Gastroesophageal sphincter (tissue), 4 donors: ENCODE measurements at places on chromosomes 2 and 18.
A peak's percentile ranks its signal among the peaks of the same experiment; 100 is the strongest.

GRCh38 chr2:238786379-238786778 is 61.5 kb upstream of the TWIST2 start:
- no peak overlapping the region for H3K4me3 ChIP-seq
- peaks cover 17% of the 10 kb centered on the region for H3K4me1 ChIP-seq
- H3K27ac ChIP-seq: no peak overlapping the region
- H3K27me3 ChIP-seq: no peaks in the 10 kb centered on the region
- no peak for ATAC-seq

DNA sequence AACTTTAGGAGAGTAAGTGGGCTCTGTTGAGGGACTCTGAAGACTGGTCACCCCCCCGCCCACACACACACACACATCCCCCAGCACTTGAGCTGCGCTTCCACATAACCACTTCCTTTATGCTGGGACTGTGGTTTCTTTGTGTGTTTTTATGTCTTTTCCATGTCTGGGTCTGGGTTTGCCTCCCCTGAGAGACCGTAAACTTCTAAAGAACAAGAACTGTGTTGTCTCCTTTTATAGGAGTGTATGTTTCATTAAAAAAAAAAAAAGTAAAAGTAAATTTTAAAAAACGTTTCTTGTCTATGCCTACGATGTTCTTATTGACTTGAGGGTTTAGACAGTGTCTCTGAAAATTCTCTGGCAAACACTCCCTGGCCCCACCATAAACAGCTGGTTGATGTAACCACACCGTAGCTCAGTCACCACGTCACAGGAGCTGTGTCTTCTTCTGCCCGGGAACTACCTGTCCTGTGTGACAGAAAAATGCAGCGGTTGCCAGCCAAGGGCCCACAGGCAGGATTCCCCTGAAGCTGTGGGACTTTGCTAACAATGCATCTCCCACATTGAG is 68.0 kb downstream of the KLHL29 start:
- H3K36me3 ChIP-seq: no peaks in the 10 kb centered on the region
- H3K4me1 ChIP-seq: peaks cover 11% of the 10 kb centered on the region
- no peak overlapping the region for H3K4me3 ChIP-seq
- H3K27ac ChIP-seq: peak overlapping the region; percentile 86
- ATAC-seq: peak; percentile 59

DNA sequence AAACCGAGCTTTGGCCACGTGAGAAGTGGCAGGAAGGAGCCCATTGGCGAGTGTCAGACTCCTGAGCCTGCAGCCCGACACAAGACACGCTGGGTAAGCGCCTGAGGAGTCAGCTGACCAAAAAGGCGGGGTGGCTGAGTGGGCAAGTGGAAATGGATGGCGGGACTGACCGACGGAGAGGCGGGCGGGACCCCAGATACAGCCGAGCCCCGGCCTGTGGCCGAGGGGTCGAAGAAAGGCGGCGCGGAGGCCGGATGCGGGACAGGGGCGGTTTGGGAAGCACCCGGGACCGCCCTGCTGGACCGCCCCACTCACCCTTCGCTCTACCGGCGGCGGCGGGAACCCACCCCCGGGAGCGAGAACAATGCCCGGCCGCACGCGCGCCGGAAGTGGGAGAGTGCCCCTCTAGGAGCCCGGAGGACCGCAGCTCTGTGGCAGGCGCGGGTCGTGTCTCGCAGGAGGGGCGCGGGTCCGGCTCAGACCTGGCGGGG is 22.8 kb downstream of the ZSCAN30 start:
- peak; percentile 96 for ATAC-seq
- no peaks in the 10 kb centered on the region for H3K4me1 ChIP-seq
- peak overlapping the region; percentile 92 for H3K27ac ChIP-seq
- H3K36me3 ChIP-seq: peaks cover 19% of the 10 kb centered on the region

GRCh38 chr2:202110491-202110890 is 37.4 kb downstream of the KIAA2012 start:
- ATAC-seq: no peak
- peaks cover 7% of the 10 kb centered on the region for H3K4me1 ChIP-seq
- no peak overlapping the region for H3K4me3 ChIP-seq

DNA sequence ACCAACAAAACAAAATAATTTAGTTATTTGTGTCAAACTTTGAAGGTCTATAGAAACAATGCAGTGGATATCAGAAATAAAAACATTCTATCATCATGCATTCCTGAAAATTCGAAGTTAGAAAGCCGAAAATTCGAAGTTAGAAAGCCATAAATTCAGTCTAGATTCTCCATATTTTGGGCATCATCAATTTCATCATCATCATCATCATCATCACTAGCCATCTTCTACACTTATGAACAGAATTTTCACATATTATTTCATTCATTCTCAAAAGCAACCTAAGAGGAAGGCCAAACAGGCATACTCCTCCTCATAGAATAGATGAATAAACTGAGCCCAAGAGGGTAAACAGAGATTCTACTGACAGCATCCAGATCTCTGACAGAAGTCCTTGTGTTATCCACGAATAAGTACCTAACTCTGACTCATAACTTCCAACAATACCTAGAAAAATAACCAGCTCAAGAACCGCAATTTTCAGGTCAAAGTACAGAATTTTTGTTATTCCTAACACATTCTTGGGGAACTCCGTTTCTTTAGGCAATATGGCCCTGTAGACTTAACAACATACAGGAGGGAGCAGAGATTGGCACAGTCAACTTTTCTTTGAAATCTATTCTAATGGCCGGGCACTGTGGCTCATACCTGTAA is 84.7 kb downstream of the TCF4 start:
- ATAC-seq: no peak
- H3K4me1 ChIP-seq: no peaks in the 10 kb centered on the region
- H3K27ac ChIP-seq: no peak overlapping the region
- no peaks in the 10 kb centered on the region for H3K27me3 ChIP-seq

- H3K4me3 ChIP-seq: no peak overlapping the region
- H3K36me3 ChIP-seq: no peaks in the 10 kb centered on the region
- H3K4me1 ChIP-seq: no peaks in the 10 kb centered on the region
These were observed 192.2 kb downstream of the PLCL1 start for GRCh38 chr2:197996583-197996982.

GRCh38 chr18:11995445-11996189 is 14.3 kb downstream of the IMPA2 start:
- H3K36me3 ChIP-seq: no peaks in the 10 kb centered on the region
- no peaks in the 10 kb centered on the region for H3K4me1 ChIP-seq
- no peak overlapping the region for H3K4me3 ChIP-seq
- ATAC-seq: peak; percentile 73
- peak overlapping the region; percentile 76 for H3K27ac ChIP-seq
- no peaks in the 10 kb centered on the region for H3K27me3 ChIP-seq

- no peaks in the 10 kb centered on the region for H3K27me3 ChIP-seq
- no peak for ATAC-seq
- no peak overlapping the region for H3K4me3 ChIP-seq
- no peak overlapping the region for H3K27ac ChIP-seq
- no peaks in the 10 kb centered on the region for H3K4me1 ChIP-seq
These were observed 537.5 kb downstream of the MBD2 start for GRCh38 chr18:53686965-53687364.

DNA sequence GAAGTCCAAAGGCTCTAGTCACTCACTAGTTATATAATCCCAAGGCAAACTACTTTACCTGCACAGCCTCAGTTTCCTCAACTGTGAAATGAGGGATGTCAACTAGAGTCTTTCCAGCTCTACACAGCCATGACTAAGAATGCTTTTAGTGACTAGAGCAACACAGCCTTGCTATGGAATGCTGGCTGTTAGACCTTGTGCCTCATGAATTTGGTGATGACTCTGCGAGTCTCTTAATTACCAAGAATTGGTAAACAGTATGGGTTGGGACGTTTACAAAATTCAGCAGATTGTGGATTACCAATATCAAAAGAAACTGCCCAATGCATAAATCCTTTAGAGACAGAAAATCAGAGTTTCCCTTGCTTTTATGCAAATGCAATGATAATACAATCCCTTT is 163.7 kb downstream of the ASXL3 start:
- no peak for ATAC-seq
- no peaks in the 10 kb centered on the region for H3K27me3 ChIP-seq
- no peaks in the 10 kb centered on the region for H3K4me1 ChIP-seq
- H3K36me3 ChIP-seq: no peaks in the 10 kb centered on the region

DNA sequence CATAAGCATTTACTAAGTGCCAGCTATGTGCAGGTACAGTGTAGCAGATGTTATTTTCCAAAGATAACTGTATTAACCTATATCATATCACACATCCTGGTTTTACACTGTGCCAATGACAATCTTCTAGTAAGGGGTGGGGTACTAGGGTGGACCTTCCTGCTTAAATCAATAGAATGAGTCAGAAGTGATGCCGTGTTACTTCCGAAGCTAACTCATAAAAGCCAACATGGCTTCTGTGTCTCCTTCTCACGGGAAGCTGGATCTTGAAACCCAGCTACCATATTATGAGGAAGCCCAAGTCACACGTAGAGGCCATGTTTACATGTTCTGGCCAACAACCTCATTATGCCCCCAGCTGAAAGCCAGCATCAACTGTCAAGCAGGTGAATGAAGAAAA is 59.1 kb downstream of the MRPL33 start:
- no peak for ATAC-seq
- no peaks in the 10 kb centered on the region for H3K27me3 ChIP-seq
- H3K27ac ChIP-seq: no peak overlapping the region
- H3K4me1 ChIP-seq: no peaks in the 10 kb centered on the region

- H3K4me3 ChIP-seq: no peak overlapping the region
- H3K4me1 ChIP-seq: no peaks in the 10 kb centered on the region
- H3K27ac ChIP-seq: no peak overlapping the region
- no peaks in the 10 kb centered on the region for H3K36me3 ChIP-seq
These were observed 185.0 kb downstream of the ANAPC1 start for GRCh38 chr2:111698743-111699554.

GRCh38 chr18:59620381-59620780 is 76.8 kb downstream of the CCBE1 start:
- no peaks in the 10 kb centered on the region for H3K27me3 ChIP-seq
- no peaks in the 10 kb centered on the region for H3K36me3 ChIP-seq
- no peak for ATAC-seq
- H3K4me1 ChIP-seq: no peaks in the 10 kb centered on the region
- no peak overlapping the region for H3K27ac ChIP-seq

GRCh38 chr2:3666613-3666975 is 8.6 kb downstream of the ALLC start:
- H3K27ac ChIP-seq: no peak overlapping the region
- H3K4me1 ChIP-seq: no peaks in the 10 kb centered on the region
- ATAC-seq: no peak
- no peaks in the 10 kb centered on the region for H3K36me3 ChIP-seq
- H3K27me3 ChIP-seq: peaks cover 27% of the 10 kb centered on the region

- peaks cover 6% of the 10 kb centered on the region for H3K27me3 ChIP-seq
- no peak overlapping the region for H3K4me3 ChIP-seq
- H3K36me3 ChIP-seq: no peaks in the 10 kb centered on the region
- H3K4me1 ChIP-seq: no peaks in the 10 kb centered on the region
- ATAC-seq: no peak
These were observed 77.6 kb upstream of the FOXI3 start for GRCh38 chr2:88530081-88530480.

DNA sequence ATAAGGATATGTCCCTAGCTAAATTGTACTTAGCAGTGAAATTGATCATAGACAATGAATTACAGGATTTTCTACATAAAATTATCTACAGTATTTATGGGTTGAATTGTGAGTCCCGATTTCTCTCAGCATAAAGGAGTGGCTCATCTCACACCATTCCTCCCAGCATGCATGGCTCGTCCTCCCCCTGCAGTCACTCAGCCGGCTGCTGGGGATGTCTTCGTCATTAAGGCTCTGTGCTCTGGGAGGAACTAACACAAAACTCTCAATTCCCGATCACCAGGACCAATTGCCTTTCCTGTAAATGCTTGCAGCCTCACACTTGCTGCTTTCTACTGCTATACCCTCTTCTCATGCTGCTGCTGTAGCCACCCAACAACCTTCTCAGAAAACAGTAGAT is 75.9 kb downstream of the TXNL1 start:
- no peaks in the 10 kb centered on the region for H3K36me3 ChIP-seq
- no peak overlapping the region for H3K27ac ChIP-seq
- no peak overlapping the region for H3K4me3 ChIP-seq
- H3K27me3 ChIP-seq: no peaks in the 10 kb centered on the region

- no peak for ATAC-seq
- H3K27me3 ChIP-seq: no peaks in the 10 kb centered on the region
- H3K36me3 ChIP-seq: no peaks in the 10 kb centered on the region
- H3K4me1 ChIP-seq: no peaks in the 10 kb centered on the region
These were observed 132.6 kb downstream of the COL4A4 start for GRCh38 chr2:227031379-227031778.

GRCh38 chr2:129092956-129093355 is 774.3 kb upstream of the HS6ST1 start:
- H3K4me3 ChIP-seq: no peak overlapping the region
- ATAC-seq: no peak
- H3K4me1 ChIP-seq: no peaks in the 10 kb centered on the region

DNA sequence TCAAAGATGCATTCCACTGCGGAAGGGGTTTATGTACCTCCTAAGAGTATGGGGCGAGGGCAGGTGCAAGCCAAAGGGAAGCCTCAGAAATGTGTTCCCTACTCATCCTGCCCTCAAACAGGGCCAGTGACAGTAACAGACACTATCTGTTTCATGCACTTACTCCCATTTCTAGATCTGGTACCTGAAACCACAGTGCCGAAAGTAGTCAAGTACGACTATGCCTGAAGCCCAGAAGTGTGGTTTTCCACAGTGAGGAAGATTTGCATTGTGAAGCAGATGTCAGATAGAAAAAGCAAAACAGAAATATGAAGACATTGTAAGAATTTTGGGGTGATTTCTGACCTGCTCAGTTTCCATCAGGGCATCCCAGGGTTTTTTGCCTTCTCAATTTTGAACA is 748.7 kb downstream of the RNF144A start:
- no peak for ATAC-seq
- no peaks in the 10 kb centered on the region for H3K4me1 ChIP-seq
- H3K4me3 ChIP-seq: no peak overlapping the region
- H3K36me3 ChIP-seq: no peaks in the 10 kb centered on the region
- no peak overlapping the region for H3K27ac ChIP-seq

- no peaks in the 10 kb centered on the region for H3K27me3 ChIP-seq
- no peak overlapping the region for H3K27ac ChIP-seq
These were observed 36.6 kb downstream of the COPS8 start for GRCh38 chr2:237122214-237122666.

DNA sequence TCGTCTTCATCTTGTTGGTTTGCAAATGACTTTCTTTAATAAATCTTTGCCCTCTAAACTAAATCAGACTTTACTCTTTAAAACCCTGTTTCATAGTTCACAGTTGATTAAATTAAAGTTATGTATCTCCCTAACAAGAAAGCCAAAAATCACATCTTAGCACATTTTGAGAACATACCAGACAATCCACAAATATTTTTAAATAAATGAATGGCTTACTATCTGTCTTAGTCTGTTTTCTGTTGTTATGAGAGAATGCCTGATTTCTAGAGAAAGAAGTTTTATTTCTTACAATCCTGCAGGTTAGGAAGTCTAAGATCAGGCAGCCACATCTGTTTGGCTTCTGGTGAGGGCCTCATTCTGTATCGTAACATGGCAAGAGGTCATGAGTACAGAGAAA is 1090.2 kb upstream of the PIK3C3 start:
- no peak overlapping the region for H3K27ac ChIP-seq
- no peak for ATAC-seq
- H3K4me1 ChIP-seq: no peaks in the 10 kb centered on the region
- no peak overlapping the region for H3K4me3 ChIP-seq
